ENCODE measurements at places on chromosomes 2 and 18.
A peak's percentile ranks its signal among the peaks of the same experiment; 100 is the strongest.

DNA sequence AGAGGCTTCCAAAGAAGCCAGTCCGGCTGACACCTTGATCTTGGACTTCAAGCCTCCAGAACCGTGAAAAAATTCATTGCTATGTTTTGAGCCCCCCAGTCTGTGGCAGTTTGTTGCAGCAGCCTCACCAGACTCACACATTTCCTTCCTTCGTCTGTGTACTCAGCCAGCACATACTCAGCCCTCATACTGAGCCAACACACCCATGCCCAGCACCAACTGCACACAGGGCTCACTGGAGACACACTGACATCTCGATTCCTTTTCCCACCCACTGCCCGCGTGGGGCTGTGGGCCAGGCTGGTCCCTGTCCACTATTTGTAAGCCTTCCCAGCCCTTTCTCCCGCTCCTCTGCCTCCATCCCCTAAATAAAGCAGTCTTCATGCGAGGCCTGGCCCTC, 24.1 kb upstream of the NMUR1 start:
- DNase-seq, result no peak

DNA sequence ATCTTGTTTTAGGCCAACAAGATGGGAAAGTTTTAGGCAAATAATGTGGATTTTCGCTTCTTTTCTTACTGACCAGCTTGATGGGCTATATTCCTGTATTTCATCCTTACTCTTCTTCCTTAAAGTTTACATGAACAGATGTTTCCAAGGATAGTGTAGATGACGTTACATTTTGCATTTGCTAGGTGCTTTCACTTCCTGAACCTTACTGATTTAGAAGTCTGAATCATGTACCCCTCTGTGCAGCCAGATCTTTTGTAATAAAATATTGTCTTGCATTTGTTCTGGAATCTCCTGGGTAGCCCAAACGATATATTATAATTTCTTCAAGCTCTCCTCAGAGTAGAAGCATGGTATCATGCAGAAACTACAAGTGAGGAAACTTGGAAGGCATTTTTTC, 93.4 kb downstream of the CALCRL start:
- DNase-seq, result no peak

GRCh38 chr18:21105936-21106335, 5.7 kb downstream of the ROCK1 start:
- DNase-seq, result no peak

GRCh38 chr2:160492401-160493226, 993 bp downstream of the RBMS1 start:
- peak; percentile 49 for DNase-seq

DNA sequence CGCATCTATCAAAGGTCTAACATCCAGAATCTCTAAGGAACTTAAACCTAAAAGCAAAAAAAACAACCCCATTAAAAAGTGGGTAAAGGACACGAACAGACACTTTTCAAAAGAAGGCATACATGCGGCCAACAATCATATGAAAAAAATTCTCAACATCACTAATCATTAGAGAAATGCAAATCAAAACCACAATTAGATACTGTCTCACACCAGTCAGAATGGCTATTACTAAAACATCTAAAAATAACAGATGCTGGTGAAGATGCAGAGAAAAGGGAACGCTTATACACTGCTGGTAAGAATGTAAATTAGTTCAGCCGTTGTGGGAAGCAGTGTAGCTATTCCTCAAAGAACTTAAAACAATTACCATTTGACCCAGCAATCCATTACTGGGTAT, 38.0 kb downstream of the PPP3R1 start:
- no peak for DNase-seq

GRCh38 chr2:203936535-203936934, at the start of gene ICOS:
Gene ICOS (plus strand): TSS chr2:203936763. CDS start chr2:203936815, 52 bp downstream.
- DNase-seq, result no peak
